ENCODE measurements at places on chromosomes 13 and 19.
A peak's percentile ranks its signal among the peaks of the same experiment; 100 is the strongest.

DNA sequence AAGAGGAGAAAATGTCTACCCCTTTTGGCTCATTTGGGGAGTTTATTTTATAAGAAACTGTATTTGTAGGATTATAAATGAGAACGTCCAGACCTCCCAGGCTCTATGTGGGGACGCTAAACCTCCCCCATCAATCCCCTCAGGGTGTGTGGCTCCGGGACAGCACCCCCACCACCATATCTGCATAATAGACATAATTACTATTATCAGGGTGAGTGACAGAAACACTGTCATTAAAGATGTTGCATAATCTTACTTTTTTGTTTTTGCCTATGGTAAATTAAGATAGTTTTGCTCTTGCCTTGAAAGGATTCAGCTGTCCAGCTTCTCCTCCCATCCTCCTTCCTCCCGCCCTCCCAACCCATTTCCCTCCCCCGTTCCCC lies 93.3 kb downstream of the NUFIP1 start:
- DNase-seq, result no peak

DNA sequence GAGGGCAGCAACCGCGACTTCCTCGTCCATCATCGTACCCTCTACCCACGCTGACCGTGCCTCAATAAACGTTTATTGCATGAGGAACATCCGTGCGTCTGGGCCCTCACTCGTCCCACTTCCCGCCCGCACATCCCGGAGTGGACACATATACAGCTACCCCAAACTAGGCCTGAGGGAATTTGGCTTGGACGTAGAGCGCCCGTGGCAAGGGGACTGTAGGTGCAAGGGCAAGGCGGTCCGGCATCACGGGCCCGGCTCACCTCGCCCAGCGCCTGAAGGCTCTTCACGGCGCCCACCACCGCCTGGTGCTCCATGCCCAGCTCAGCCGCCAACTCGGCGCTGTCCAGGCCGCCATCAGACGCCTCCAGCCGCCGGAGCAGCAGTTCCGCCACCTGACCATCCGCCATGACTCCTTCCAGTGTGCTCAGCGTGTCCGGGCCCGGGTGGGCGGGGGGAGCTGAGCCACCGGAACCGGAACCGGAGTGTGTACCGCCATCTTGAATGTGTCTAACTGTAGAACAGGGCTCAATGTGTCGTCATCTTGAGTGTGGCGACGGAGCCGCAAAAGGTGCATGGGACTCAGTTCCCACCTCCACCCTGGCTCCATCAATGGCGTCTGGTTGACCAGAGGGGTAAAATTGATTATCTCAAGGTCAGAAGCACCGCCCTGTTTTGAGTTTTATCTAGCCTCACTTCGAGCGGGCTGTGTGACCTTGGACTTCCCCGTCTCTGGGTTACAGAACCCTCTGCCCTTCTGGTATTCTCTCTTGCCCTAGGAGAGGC lies at the start of gene FARSA:
Gene FARSA (minus strand): TSS at position 425 of the 786 bp plus-strand sequence. CDS start 15 bp downstream, at position 410.
- DNase-seq, result no peak

DNA sequence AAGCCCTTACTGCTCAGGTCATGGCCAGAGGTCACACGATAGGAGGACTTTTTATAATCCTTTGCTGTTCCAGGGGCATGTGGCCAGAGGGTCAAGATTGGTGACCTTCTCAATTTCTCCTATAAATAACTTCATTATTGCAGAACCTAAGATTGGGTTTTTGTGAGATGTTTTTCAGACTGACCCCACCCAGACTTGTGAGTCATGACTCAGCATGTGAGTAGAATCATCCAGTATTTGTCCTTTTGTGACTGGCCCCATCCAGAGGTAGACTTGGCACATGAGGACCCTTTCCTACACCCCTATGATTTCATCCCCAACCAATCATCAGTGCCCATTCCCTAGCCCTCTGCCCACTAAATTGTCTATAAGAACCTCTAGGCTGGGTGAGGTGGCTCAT lies 84.5 kb upstream of the ABCC4 start:
- no peak for DNase-seq

GRCh38 chr13:67343777-67344176 lies 113.6 kb upstream of the PCDH9 start:
- no peak for DNase-seq

- DNase-seq, result no peak
These were observed 314.4 kb downstream of the PCDH9 start for GRCh38 chr13:66915596-66916185.

- DNase-seq, result no peak
These were observed 91.0 kb upstream of the SLC15A1 start for GRCh38 chr13:98843482-98843877.

DNA sequence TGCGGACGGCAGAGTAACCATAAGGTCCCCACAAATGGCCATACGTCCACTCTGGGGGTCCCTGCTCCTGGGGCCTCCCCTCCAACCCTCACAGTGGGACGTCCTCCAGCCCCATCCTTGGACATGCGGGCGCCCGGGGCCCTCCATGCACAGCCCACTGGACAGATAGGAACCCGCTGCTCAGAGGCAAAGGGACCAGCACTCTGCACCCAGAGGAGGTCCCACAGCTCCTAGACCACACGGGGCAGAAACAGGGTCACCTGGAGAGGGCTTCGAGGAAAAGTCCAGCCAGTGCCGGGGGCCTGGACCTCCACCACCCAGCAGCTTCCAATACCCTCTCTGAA lies 11.1 kb downstream of the REXO1 start:
- DNase-seq, result no peak

DNA sequence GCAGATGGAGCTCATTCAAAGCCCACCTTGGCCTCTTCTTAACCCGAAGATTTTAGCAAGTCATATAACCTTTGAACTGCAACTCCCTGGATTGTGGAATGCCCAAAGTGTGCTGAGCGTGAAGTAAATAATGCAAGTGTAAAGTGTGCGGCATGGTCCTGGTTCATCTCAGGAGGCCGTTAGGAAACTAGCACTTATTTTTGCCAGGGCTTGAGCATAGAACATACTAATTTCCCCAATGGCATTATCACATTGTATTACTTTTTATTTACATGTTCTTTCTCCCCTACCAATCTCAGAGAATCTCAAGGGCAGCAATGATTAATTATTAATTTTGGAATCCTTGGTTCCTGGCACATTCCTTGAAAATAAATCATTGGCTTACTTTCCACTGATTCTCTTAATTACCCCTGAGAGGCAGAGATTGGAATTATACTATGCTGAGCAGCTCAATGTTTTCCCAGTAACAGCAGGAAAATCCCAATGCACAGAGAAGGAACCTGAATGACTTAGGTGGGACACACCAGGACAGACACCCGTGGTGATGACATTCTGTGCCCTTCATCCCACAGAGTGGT lies 128.8 kb upstream of the GJB6 start:
- no peak for DNase-seq

DNA sequence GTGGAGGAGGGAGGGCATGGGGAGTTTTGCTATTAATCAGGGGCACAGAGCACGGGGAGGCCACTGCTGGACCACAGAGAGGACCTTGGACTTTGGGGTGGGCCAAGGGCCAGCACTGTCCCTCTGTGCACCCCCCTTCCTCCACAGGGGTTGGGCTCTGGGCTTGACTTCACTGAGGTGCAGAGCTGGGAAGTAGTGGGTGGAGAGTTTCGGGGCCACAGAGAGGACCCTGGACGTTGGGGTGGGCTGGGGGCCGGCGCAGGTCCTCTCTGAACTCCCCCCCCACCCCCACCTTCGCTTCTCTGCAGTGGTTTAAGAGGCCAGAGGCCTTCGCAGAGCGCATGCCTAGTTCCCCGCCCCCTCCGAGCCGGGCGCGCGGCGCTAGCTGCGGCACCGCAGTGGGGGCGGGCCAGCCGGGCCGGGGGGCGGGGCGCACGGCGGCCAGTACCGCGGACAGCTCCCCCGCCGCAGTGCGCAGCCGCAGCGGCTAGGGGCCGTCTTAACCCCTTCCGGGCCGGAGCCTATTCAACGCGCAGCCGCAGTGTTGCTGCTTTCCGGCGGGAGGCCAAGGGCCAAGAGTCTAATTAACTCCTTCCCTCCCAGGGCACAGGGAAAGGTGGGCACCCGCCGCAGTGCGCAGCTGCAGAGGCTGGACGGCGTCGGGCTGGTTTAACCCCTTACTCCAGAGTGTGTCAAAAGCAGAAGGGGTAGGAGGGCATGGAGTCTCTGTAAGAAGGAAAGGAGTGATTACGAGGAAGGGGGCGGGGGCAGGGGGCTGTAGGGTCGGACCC lies 3.7 kb downstream of the KCNC3 start:
- peak; percentile 86 for DNase-seq

DNA sequence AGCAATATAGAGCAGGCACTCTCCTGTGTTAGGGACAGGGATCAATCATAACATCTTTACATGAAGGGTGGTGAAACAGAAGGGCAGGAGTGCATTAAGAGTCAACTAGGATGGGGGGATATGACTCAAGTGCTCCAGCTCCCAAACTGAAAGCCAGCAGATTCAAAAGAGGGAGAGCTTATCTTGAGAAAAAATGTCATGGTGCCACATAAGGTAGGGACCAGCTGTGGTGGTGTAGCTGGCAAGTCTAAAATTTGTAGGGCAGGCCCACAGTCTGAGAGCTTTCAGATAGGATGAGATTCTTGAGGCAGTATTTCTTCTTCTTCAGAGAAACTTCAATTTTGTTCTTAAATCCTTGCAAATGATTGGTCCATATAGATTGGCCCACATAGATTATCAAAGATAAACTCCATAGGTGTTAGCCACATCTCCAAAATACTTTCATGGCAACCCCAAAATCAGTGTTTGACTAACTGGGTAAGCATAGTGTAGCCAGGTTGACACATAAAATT lies 19.1 kb downstream of the DNAJC15 start:
- no peak for DNase-seq

- no peak for DNase-seq
These were observed 4.0 kb downstream of the HSPB6 start for GRCh38 chr19:35752746-35753350.

DNA sequence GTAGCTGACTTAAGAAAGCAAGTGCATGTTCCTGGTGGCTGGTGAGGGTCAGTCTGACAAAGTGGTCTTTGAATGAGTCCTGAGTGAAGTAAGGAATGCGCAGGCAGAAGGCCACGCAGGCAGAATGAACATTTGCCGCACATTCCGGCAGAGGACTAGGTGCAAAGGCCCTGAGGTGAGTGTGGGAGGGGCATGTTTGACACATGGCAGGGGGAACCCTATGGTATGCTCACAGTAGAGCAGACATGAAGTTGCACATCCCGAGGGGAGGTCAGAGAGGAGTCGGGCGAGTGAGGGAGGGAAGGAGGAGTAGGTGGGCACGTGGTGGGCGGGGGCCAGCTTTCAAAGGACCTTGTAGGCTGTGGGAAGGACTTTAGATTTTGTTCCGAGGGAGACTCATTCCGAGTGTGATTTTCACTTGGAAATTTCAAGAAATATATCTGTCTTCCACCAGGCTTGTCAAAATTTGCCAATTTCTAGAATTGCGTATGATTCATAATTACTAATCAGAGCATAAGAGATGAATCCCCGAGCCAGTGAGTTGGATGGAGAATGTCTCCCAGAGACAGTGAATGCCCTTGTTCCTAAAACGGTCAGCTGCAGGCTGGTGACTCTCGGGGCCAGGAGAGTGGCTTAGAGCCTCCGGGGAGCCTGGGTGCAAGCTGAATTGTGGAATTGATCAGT lies 40.3 kb downstream of the ERICH6B start:
- no peak for DNase-seq

GRCh38 chr19:1240925-1241324 lies 626 bp upstream of the ATP5F1D start:
- DNase-seq, result no peak

DNA sequence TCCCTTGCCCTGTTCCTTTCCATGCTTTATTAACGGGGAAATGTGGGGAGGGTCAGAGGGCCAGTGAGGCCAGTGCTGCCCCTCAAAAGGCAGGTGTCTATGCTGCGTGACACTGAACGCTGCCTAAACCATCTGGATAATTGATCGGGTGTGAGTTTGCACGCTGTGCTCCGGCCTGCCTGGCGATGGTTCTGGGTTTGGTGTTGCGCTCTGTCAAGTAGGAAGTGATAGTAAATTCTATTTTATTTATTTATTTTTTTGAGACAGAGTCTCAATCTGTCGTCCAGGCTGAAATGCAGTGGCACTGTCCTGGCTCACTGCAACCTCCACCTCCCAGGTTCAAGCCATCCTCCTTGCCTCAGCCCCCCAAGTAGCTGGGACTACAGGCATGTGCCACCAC lies 86.5 kb downstream of the ATP11A start:
- DNase-seq, result no peak

GRCh38 chr13:32940601-32941000 lies 75.6 kb upstream of the KL start:
- DNase-seq, result peak; percentile 76

DNA sequence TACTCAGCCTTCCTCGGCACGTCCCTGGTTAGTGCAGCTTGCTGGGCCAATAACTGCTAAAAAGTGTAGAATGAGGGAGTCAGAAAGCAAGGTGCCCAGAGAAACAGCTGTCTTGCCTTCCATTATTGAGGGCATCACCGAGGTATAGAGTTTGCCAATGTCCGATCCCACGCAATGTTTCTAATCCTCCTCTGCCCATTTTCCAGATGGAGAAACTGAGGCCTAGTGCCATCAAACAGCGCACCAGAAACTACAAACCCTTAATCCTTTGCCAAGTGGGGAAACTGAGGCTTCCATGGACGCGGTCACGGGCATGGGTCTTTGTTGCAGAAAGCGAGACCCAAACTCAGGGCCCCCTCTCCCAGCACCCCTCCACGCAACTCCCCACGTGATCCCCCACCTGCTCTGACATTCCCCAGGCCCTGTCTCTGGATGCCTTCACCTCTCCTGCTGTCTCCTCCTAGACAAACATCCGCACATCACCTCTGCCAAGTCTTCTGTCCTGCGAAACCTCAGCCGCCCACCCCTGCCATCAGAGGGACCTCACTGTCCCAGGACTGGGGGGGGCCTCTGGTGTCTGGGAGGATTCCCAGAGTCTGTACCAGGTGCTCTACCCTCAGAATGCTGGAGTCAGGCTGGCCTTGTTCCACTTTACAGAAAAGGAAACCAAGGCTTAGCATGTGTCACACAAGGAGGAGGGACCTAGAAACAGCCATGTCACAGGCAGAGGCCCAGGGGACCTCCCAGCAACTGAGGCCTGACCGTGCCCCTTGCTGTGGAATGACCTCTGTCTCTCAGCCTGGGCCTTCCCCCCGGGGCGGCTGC lies 930 bp upstream of the PDE4C start:
- DNase-seq, result no peak

GRCh38 chr19:38425810-38426466 lies at the start of gene RASGRP4:
RASGRP4 (minus strand) TSS chr19:38426219; CDS start chr19:38426091, 128 bp downstream.
- no peak for DNase-seq

- no peak for DNase-seq
These were observed 20.2 kb downstream of the KLK5 start for GRCh38 chr19:50932690-50933083.

DNA sequence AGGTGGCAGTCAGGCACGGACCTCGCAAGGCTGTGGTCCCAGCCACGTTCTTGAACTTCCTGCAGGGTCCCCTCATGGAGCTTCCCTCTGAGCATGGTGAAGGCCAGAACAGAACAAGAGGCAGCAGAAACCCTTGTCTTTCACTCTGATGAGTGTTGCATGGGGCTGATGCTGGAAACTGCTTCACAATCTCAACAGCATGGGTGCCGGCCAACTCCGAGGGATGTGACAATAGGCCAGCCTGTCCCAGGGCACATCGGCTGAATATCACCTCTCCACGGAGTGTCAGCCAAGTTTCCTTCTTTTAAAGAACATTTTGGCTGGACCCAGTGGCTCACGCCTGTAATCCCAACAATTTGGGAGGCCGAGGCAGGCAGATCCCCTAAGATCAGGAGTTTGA lies 173.9 kb downstream of the FOXO1 start:
- no peak for DNase-seq

All from spinal cord (tissue), 10 donors.